Ovary (tissue), 10 donors: ENCODE measurements at places on chromosomes 5 and 9.

DNA sequence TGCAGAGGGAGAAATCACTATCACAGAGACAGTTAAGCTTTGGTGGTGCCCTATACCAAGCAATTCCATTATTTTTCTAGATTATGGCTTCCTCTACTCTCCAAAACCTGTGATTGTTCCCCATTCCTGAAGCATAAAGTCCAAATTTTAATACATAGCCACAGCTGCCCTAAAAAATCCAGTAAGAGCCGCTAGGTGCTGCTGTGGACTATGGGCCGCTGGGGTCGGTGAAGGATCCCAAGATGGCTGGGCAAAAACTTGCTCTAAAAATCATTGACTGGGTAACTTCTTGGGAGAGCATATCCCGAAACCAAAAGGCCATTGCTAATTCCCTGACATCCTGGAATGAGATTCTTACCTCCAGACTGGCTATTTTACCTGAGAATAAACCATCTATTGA is 245.3 kb downstream of the NFIB start:
- DNase-seq = no peak

- no peak for DNase-seq
Measured at GRCh38 chr9:20290257-20290656, 332.0 kb downstream of the MLLT3 start.

DNA sequence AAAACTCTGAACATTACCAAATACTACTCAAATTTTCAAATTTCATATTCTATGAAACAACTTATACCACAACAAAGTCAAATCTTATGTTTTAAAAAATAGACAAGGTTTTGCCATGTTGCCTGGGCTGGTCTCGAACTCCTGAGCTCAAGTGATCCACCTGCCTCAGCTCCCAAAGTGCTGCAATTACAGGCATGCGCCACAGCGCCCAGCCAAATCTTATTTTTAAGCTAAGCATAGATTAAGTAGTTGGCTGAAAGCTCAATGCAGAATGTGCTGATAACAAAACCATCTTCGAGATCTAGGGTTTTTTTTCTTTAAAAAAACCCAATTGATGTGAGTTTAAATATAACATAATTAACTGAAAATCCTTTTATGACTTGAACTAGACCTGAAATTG is 6.4 kb downstream of the LMBRD2 start:
- DNase-seq = no peak

GRCh38 chr5:22319798-22320197 is 533.3 kb downstream of the CDH12 start:
- DNase-seq = no peak

DNA sequence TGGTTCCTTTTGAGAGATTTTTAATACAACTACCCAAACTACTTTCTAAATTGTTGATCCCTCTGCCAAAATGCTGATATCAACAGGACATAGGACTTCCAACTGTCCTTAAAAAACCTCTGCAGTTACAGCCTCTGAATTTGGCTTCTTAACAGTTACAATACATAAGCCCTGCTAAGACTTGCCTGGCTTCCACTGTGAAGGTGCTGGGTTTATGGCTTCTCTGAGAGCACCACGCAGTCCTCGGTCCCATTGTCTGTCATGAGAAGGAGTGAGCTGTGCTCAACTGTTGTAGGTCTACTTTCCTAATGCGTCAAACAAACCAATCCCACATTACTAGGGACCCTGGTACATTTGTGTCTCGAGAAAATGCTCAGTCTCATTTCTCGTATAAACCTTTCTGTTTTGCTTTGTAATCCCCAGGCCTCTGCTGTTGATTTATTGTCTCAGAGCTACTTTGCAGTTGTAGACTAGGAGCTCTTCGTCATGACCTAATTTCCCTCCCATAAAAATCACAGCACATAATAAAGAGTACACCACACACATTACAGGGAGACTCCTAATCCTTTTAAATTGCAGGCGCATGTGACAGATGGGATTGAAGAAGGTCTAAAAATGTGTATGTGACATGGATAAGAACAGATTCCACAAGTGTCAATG is 274.9 kb downstream of the NR3C1 start:
- DNase-seq = no peak

GRCh38 chr5:179278546-179278945 is 66.7 kb downstream of the ADAMTS2 start:
- peak; percentile 14 for DNase-seq
